ENCODE measurements at places on chromosomes 4 and X.

DNA sequence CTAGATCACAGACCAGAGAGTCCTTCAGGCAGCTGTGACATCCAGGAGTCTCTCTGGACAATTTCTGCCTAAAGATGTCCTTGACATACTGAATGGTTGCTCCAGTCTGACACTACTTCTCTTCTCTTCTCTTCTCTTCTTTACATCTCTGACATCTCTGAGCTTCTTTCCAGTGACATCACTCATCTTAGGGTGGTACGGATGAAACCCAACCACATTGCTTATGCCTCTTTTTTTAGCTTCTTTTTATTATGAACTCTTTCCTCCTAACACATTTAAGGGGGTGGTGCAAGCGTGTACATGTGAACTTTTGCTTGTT lies 39.4 kb upstream of the IRF2 start:
- no peak for DNase-seq

DNA sequence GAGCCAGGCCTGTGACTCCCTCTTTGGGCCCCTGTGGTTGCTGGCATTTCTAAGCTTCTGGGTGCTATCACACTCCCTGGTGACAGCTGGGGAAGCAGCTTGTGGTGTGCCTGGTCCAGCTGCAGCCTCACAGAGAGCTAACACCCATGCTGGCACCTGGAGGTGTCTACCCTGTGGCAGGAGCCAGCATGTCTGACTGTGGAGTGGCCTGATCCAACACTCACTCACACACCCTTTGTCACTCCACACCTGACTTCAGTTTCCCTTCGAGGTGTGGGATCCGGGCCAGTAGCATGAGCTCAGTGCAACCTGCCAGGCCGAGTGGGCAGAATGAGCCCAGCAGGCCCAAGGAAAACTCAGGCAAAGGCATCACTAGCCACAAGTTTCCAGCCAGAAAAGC lies 67.5 kb downstream of the TECRL start:
- no peak for DNase-seq

DNA sequence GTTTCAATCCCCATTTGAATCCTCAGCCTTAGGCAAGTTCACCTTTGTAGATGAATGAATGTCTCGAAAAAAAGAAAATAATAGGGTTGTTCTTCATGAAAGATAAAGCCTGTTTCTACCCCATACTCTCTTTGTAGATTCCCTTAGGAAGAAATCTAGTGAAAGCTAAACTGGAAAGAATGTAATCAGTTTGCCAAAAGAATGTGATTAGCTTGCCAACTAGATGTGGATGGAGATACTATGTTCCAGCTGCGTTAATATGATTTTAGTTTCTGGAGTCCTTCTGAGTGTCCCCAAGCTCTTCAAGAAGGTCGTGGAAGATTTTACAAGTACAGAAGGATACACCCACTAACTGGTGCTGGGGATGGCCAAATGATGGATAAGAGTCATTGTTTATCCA lies 162.3 kb upstream of the EDNRA start:
- DNase-seq, result no peak

DNA sequence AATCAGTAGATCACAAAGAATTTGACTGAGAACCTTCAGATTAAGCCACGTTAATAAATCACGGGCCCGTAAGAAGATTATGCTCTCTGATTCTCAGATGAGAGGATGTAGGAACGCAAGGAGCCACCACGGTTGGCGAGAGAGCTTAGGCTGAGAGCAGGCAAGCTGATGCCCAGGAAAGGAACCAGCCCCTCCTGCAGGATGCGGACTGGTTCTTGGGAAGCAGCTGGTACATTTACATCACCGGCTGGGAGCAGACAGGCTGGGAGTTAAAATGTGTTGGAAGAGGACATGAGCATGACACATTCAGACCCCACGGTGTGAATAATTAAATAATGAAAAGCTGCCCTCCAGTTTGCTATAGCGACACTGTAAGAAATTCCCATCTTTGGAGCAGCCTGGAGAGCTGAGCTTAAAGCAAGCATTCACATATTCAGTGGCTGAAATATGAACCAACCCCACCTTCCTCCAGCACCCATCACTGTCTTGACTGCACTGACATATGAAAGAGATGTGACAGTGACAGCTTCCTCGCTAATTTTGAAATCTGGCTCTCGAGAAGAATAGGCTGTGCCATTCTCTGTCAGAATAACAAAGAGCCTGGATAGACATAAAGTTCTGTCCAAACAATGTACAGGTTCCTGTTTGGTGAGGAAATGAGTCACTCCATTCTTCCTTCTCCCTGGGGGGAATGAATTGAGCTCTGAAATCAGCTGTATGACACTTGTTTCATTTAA lies 33.1 kb downstream of the LNX1 start:
- no peak for DNase-seq

All from stimulated activated CD8-positive, alpha-beta memory T cell treated with anti-CD3 and anti-CD28 coated beads, Interleukin-15, amount 100 ng/mL, for 4 hours (primary cell).